ENCODE measurements at places on chromosomes 4 and X.

DNA sequence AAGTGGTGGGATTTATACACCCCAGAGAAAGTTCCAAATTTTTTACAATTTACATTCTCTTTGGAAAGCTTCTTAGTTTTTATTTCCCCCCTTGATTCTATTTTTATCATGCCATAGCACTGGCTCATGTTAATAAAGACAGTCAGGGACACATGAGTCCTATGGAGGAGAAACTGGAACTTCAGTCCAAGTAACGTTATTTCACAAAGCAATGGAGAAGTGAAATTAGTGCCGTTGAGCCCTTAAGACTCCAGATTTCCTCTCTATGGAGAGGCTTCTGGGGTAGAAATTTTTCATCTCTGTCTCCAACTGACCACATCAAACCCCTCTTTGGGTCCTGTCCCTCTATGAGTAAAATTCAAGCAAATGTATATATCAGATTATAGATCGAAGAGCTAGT is 12.8 kb upstream of the TASL start:
- DNase-seq = no peak

GRCh38 chr4:177339477-177340374 is 30.1 kb downstream of the NEIL3 start:
- DNase-seq = no peak

DNA sequence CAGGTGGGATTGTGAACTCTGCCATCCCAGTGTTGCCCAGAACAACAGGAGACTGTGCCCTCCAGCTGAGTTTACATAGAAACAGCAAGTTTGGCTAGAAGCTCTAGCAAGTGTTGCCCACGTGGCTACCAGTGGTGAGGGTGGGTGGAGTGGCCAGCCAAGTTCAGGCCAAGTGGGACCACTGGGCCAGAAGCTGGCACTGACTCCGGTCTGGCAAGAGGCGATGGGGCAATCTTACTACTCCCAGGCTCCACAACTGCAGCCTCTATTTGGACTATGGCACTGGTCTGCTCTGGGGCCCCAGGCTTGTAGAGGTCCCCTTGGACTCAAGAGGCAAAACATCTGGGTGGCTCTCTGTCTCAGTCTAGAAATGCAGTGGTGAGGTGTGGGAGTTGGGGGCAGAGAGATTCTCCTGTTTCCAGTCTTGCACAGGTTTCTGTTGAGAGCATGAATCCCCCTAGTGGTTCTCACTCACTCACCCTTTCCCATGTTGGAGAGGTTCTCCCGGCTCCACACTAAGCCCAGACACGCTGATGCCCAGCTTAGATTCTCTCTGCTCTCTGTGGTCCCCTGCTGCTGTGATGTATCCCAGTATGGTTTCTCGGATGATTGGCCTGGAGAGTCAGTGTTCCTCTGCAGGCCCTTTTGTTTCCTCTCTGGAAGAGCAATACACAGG is 615.3 kb downstream of the PDHA2 start:
- no peak for DNase-seq

GRCh38 chr4:74369855-74370254 is 4.9 kb downstream of the EREG start:
- no peak for DNase-seq

- peak; percentile 69 for DNase-seq
Observed at GRCh38 chrX:118495958-118496762, 545 bp downstream of the DOCK11 start.

DNA sequence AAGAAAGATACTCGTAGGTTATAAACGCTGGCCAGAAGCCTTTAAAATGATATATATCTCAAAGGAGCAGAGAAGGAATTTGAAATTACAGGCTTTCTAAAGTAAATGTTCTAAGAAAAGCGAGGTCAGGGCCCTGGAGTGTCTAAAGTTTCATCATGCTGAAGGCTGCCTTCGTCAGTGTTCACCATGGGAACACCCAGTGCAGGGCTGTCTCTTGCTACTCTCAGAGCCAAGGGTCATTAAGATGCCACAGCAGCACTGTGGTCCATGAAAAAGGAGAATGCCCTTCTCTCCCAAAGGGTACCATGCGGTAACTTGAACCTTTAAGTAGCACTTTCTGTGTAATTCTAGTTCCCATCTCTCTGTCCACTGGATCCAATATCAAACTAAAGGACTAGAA is 174.5 kb upstream of the NWD2 start:
- no peak for DNase-seq

- DNase-seq = no peak
Observed at GRCh38 chr4:48100256-48100655, 33.8 kb downstream of the TXK start.

DNA sequence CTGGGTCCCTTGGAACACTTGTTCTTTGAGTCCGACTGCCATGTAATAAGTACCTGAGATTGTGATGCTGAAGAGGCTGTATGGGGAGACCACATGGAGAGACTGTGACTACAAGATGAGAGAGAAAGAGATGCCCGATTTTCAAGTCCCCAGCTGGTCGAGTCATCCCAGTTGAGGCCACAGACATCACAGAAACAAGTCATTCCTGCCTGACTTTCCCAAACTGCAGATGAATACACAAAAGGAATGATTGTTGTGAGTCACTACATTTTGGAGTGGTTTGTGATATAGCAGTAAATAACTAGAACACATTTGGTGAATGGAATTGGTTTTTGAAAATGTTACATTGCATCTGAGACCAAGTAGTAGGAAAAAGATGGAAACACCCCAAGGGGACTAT is 9.0 kb upstream of the YIPF7 start:
- no peak for DNase-seq

- DNase-seq = no peak
Observed at GRCh38 chr4:71607780-71608677, 175.8 kb downstream of the GC start.

DNA sequence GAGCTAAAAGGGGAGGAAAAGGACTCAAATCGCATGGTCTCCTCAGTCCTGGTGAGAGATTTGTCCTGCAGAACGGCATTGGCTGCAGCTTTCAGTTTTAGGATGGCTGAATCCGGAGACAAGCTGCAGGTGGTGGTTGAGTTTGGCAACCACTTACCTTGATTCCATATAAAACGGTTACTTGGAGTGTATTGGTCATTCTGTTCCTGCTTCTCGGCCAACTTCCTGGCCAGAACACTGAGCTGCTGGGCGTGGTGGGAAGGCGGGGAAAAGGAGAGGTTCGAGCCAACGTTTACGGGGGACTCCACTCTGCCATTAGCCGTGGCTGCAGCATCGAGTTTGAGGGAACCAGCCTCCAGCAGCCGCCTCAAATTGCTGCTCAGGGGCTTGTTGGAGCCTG is 36.1 kb downstream of the ZNF827 start:
- no peak for DNase-seq

GRCh38 chr4:5927747-5928146 is 34.9 kb upstream of the CRMP1 start:
- DNase-seq = no peak

GRCh38 chrX:73977542-73978169 is 326.3 kb upstream of the ZCCHC13 start:
- peak; percentile 4 for DNase-seq

DNA sequence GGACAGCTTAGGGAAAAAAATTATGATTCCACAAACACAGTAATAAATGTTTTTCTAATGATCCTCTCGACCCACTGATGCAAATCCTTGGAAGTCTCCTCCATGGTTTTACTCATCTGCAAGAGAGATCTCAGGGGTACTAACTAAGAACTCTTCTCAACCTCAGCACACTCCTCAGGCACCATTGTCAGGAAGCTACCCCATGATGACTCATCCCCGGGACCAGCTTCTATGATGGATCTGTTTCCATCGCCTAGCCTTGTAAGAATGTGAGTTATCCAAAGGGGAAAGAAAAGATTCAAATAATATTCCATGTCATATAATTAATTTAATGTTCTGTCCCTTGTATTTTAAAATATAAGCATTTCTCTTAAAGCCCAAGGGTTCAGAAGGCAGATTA is 816.1 kb upstream of the IGFBP7 start:
- DNase-seq = no peak

DNA sequence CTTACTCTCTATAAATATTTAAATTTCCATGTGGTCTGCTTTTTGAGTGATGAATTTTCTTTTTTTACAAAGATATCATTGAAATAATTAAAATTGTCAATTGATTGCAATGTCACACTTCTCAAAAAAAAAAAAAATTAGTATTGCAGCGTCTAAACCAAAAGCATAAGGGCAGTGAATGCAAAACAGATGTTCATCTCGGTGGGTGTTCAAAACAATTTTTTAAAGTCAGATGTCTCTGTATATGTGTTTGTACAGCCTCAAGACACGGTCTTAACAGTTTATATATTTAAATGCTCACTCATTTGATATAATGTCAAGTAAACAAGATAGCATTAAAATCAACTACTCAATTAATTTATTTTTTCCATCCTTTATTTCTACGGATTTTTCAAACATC is 52.3 kb downstream of the PALLD start:
- DNase-seq = no peak

- DNase-seq = no peak
Observed at GRCh38 chrX:112614640-112615039, 65.1 kb downstream of the LHFPL1 start.

DNA sequence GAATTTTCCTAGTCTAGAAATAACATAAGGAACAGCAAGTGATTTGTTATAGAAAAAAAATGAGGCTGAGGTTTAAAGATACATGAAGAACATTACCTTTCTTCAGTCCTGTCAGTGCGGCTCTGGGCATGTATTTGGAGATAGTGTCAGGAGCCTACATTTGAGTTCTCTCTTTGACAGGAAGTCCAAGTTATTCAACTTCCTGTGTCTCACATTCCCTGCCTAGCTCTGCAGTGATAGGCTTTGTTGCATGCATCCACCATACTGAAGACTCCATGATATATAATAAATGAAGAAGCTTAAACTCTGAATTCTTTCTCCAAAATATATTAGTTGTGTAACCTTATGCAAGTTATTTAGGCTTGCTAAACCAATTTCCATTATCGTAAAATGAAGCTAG is 148.7 kb downstream of the RELL1 start:
- DNase-seq = no peak

- no peak for DNase-seq
Observed at GRCh38 chrX:32281853-32282252, 929.5 kb downstream of the DMD start.

GRCh38 chr4:7733801-7734650 is 205.6 kb downstream of the AFAP1 start:
- DNase-seq = no peak

GRCh38 chr4:158253350-158253980 is 43.2 kb downstream of the TMEM144 start:
- peak; percentile 44 for DNase-seq

GRCh38 chr4:147640331-147640730 is 23.1 kb downstream of the TMEM184C start:
- DNase-seq = no peak

- no peak for DNase-seq
Observed at GRCh38 chrX:47885501-47885900, 48.8 kb downstream of the ZNF81 start.

DNA sequence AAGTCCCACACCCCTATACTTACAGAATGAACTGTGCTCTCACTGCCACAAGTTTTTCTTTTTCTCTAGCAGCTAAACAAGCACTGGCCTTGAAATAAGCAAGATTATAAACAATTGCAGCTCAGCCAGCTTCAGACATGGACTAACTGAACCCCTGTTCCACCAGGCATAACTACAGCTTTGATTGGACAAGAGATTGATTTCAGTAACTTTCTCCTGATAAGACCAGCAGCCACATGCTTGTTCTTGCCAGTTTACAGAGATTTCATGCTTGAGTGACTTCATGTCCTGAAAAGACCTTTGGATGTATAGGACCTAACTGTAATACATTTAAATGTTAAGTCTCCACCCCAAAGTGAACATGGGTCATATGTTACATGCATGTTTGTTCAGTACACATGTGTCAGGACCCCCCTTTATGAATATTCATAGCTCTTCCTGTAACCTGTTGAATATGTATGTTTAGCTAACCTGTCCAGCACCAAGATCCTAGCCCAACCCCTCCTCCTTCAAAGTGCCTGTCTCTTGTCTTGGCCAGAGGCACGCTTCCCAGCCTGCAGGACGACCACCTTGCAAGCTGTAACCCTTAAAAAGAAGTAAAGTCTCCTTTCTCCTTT is 27.9 kb downstream of the ZNF275 start:
- DNase-seq = no peak

DNA sequence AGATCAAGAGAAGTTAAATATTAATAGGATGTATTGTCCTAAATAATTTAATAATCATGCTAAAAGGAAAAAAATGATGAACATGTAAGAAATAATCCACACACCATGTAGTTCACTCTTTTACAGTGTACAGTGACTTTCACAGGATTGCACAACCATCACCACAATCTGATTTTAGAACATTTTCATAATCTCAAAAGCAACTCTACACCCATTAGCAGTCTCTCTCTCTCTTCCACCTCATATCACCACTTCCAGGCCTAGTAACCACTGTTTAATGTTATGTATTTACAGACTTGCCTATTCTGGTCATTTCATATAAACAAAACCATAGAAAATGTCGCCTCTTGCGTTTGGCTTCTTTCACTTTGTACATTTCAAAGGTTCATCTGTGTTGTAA is 153.4 kb downstream of the FSTL5 start:
- DNase-seq = no peak

GRCh38 chr4:148926276-148927260 is 484.4 kb upstream of the NR3C2 start:
- no peak for DNase-seq

DNA sequence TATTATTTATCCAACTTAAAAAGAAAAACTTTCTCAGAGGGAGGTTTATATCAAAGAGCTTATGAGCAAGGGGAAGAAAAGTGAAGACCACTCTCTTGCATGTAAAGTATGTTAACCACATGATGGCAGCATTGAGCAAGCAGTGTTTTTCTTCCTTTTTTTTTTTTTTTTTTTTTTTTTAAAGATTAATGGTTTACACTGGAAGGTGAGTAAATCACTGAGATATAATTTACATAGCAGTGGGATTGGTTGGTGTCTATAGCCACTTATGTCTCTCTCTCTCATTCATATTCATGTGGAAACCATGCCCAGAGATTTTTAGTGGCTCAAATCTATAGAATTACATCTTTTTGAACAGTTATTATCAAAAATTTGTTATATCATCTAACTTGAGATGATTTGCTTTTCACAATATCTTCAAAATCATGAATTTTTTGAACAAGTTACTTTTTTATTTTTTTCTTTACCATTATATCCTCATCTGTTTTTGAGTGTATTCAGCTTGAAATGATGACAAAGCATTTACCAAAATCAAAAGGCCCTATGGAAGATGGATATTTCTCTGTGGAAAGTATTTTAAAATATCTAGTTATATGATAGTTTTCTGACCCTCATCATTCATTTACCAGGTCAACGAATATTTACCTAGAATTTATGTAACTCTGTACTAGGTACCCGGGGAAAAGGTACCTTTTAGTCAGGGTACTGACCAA is 31.6 kb downstream of the MTHFD2L start:
- DNase-seq = no peak

- DNase-seq = no peak
Observed at GRCh38 chr4:113784497-113785250, 23.1 kb upstream of the CAMK2D start.

GRCh38 chr4:125444166-125444565 is 129.4 kb downstream of the FAT4 start:
- DNase-seq = no peak

DNA sequence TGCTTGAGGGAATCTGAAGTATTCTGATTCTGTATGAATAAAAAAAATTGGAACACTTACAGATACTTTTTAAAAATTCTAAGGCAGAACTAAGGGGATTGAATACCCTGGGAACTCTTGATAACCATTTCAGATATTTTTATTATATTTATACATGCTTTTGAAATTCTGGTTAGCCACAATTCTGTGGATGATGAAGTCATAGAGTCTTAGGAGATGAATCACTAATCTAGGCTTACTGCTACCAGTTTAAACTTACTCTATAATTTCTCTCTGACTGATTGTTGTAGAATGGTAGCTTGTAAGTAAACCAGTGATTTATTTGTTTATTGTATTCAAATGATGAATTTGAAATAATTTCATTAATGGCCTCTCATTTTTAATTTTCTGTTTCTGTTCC is 11.4 kb upstream of the SLAIN2 start:
- DNase-seq = no peak

Measured in stimulated activated CD4-positive, alpha-beta T cell treated with anti-CD3 and anti-CD28 coated beads, Interleukin-4, amount 100 ng/mL, for 24 hours (primary cell).